ENCODE measurements at places on chromosomes 12 and 14.

DNA sequence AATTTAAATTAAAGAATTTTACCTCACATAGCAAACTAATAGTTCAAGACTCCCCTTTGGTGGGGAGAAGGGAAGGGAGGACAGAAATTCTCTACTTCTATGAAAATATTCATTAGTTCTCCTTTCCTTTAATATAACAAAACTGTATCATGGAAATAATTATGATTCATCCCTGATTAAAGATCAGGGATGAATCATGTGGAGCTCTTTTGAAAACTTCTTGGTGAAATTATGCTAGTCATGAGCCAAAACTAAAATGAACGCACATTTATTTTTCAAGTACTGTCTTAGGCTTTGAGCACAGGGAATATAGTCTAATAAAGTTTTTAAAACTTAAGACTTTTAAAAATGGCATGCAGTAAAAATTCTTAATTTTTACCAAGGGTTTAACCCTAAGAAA lies 17.1 kb downstream of the TMBIM4 start:
- DNase-seq, result no peak

DNA sequence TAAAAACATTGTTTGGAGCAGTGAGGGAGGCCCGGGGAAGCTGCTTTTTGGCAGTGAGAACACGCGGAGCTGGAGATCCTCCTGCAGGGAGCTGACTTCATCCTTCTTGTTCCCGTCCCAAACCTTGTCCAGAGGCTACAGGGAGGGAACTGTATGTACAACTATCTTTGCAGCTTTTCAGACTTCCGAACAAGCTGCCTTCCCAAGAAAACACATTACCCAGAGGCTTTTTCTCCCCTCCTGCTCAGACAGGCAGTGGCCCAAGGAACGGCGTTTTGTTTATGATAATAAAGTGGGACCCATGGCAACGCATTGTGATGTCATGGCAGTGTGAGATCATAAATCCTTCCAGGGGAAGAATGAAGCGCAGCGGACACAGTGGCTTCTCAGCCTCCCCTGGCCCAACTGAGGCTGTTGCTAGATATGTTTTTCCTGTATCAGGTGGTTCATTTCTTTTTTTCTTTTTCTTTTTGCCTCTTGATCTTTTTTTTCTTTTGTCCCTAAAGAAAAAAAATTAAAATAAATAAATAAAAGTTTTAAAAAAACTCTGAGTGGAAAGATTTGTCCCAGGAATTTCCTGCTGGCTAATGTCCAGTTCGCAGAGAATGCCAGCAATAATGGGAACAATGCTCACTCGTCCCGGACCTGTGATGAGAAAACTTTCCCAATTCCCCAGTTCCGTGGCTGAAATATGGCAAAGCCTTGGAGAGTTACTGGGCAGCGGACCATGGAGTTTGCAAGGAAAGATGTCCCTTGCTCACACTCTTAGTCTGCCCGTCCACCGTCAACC lies 103.4 kb upstream of the MAP1LC3B2 start:
- no peak for DNase-seq

GRCh38 chr12:66813137-66813892 lies 134.4 kb upstream of the GRIP1 start:
- no peak for DNase-seq

DNA sequence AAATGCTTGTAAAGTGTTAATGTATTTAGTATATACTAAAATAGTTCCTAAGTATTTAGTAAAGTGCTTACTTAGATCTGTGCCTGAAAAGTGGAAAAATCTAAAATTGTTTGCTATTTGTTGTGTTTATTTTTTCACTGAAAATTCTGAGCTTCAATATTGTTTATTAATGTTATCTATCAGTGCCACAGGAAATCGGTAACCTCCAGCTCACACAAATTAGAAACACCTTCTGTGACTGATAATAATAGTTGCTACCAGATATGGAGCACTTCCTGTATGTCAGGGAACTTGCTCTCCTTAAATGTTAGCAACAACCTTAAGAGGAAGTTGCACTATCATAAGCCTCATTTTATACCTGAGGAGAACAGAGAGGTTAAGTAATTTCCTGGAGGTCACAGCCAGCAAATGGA lies 723 bp upstream of the LRP10 start:
- DNase-seq, result no peak

GRCh38 chr14:29608861-29609260 lies 318.8 kb downstream of the PRKD1 start:
- no peak for DNase-seq

DNA sequence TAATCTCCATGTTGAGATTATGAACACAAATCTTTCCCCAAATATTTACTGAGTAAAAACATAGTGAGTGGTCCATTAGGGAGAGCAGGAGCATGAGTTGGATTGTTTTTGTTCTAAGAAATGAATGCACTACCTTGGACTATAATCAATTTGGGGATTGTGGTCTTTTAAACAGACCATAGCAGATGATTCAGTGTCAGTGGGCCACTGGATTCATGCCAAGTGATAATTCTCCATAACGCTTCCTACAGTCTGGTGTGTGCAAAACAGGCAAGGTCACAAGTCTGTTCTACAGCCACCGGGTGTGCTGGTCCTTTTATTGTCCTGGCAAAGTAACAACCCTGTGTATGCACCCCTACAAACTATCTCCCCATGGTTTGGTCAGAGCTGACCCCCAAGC lies 266.3 kb downstream of the APAF1 start:
- DNase-seq, result no peak

- no peak for DNase-seq
These were observed 315.3 kb downstream of the MED13L start for GRCh38 chr12:115962216-115962615.

DNA sequence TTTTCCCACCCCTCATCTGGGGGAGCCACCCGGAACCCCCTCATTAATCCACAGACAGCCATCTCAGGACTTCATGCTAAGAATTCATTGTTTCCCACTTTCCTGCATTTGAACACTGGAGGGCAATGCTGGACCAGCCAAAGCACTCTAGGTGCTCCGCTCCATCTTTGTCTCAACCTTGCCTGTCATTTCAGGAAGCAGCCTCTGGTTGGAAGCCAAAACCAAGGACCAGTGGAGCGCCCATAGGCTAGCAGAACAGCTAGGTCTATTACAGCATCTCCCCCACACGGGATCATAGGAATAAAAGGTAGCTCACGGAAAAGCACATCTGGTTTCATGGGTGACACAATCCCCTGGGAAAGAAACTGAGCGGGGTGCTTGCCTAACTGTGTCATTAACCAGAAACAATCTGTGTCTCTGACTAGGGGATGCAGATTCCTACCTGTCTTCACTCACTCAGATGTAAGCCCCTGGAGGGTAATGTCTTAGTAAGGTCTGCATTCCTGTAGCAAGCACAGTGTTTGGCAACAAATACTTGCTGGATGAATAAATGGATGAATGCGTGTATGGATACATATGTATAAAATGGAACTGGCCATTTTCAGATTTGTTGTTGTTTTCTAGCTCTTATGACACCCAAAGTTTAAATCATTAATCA lies 197.0 kb downstream of the DAD1 start:
- DNase-seq, result no peak

DNA sequence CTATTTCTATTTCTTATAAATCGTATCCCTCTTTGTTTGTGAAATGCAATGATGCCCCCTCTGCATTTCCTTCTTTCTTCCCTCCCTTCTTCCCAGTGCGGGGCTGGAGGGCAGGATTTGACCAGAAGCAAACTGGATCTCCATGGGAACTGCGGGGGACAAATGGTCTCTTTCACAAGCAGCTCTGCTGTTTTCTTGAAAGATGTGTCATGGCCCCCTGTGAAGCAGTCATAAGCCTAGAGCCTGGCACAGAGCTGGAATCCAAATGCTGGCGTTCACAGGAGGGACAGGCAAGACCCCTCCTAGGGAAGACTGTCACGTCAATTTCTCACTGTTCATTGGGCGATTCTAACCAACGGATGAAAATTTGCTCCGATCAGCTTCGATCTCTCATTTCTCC lies 203.5 kb upstream of the NOS1 start:
- no peak for DNase-seq

DNA sequence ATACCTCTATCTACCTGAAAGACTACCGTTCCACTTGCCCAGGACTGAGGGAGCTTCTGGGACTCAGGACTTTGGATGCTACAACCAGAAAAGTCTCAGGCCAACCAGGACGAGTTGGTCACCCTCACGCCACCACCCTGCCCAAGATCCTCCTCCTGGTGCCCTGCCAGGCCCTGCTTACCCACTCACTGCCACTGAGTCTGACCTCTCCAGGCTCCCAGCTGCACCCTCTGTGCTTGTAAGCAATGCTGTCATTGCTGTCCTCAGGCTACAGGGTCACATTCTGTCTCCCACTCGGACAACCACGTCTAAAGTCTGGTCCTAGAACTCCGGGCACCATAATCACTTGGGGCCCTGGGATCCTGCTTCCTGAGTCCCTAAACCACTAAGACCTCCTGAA lies 9.2 kb downstream of the TTC7B start:
- no peak for DNase-seq

GRCh38 chr12:86772696-86773095 lies 516.5 kb upstream of the MGAT4C start:
- DNase-seq, result no peak

GRCh38 chr14:20499108-20499507 lies 6.2 kb upstream of the RNASE10 start:
- no peak for DNase-seq
